Stimulated activated naive CD4-positive, alpha-beta T cell treated with Interleukin-2 at 50 U/mL for 16 hours (primary cell): ENCODE measurements at places on chromosomes 2 and 18.
A peak's percentile ranks its signal among the peaks of the same experiment; 100 is the strongest.

- no peak for DNase-seq
These were observed 31.4 kb downstream of the ATOH8 start for GRCh38 chr2:85785027-85785822.

- no peak for DNase-seq
These were observed 210.9 kb downstream of the NDUFA10 start for GRCh38 chr2:239814116-239814860.

DNA sequence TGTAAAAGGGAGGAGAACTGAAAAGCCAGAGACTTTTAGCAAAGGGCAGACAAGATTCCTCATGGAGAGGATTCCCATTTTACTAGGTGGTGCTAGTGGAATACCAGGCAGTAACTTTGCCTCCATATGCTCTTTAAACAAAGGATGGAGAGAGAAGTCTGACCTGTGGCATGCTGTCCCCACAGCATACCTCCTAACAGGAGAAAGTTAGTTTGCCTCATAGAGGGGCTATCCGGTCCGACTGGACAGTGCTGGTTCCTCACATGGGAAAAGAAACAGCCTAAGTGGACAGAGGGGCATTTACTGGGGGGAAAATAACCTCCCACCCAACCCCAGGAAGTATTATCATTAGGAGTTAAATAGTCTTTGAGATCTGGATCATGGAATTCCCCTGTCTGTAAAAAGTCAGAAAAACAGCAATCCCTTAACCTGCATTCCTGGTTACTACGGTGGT is 31.6 kb upstream of the GMCL1 start:
- no peak for DNase-seq

GRCh38 chr2:49753344-49753985 is 599.1 kb upstream of the FSHR start:
- DNase-seq = no peak

DNA sequence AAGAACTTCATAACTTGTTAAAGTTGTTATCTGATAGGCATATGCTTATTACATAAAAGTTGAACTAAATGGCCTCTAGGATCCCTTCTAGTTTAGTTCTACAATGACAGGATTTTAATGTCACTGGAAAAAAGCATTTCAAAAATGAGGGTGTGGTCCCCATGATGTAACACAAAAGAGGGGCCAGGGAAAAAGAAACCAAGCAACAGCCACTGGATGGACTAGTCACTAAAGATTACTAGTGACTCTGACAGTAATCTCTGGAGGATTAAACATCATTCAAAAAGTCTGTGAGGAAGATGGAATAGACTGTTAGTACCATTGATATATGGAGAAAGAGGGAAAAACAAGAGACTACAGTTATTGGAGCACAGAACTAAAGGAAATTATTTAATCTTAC is 22.6 kb downstream of the SEPTIN10 start:
- DNase-seq = no peak

- no peak for DNase-seq
These were observed 19.6 kb upstream of the SEH1L start for GRCh38 chr18:12928206-12928605.

DNA sequence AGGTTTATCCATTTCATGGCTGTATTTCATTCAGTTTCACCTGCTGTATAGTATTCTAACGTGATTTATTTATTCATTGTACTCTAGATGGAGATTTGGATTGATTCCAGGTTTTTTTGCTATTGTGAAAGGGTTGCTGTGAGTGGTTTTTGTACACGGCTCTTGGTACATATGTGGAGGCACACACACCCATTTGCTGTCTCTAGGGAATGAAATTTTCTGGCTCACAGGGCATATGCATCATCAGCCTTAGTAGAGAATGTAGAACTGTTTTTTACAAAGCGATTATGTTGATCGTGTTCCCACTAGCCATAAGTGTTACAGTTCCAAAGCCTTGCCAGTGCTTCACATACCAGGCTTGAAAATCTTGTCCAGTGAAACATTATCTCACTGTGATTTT is 5.1 kb downstream of the SPTBN1 start:
- no peak for DNase-seq

DNA sequence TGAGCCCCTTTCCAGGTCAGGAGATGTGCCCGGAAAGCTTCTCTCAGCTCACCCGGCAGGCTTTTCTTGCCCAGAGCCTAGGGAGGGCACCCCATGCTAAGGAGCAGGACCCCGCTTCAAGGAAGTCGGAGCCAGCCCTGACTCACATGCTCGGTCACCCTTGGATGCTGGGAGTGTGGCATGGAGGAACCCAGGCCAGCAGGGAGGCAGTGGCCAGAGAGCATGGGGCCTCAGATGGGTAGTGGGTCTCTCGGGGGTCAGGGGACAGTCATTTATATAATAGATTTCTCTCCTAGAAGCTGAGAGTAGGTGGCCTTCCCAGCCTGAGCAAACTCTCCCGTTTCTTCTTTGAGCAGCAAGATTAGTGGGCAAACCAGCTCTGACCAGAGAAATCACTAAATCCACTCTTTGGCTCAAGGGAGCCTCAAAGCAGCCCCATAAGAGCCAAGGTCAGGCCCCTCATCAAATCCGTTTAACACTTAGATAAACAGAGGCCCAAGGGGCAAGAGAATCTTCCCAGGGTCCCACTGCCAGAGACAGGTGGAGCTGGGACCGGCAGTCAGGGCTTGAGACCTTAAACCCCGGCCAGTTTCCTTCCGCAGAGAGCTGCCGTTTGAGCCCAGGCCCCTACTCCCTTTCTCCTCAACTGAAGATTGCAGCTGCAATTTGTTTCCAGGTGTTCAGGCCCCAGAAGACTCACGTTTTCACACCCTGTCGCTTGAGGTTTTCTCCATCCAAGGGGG is 113.1 kb downstream of the CYP26B1 start:
- DNase-seq = no peak

GRCh38 chr2:134320930-134321329 is 67.1 kb downstream of the MGAT5 start:
- peak; percentile 21 for DNase-seq

- DNase-seq = no peak
These were observed 97.7 kb downstream of the SPRED2 start for GRCh38 chr2:65334714-65335113.

GRCh38 chr2:171991027-171991426 is 8.7 kb upstream of the METAP1D start:
- DNase-seq = no peak

DNA sequence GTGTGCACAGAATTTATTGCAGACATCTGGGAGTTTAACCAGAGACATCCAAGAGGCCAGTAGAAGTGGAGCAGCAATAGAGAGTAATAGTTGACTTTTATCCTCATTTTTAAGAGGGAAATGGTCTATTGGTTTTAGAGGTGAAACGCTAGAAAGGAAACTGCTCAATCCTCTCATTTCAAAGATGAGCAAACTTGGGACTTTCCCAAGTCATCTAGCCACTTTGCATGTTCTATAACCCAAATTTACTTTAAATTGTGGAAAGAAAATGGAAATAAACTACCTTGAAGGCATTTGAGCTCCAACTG is 601.7 kb downstream of the ARHGAP15 start:
- no peak for DNase-seq

GRCh38 chr2:218882866-218883366 is 2.3 kb downstream of the WNT10A start:
- DNase-seq = no peak

GRCh38 chr18:54882318-54882717 is 54.0 kb downstream of the RAB27B start:
- no peak for DNase-seq

DNA sequence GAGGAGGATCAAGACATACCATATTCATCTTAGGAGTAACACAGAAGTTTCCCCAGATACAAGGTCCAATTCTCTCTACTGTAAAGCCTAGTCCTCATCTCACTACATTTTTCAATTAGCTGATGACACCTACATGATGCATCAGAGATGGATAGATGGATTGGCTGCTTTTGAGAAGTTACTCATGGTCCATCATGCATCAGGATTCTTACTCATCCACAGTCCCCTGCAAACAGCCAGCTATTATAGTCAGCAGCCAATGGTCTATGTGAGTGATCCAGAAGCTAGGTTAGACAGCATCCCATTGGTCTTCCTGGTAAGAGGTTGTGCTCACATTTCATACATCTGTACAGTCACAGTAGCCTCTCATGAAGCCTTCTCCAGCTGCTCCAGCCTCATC is 154.5 kb upstream of the NRP2 start:
- DNase-seq = no peak

DNA sequence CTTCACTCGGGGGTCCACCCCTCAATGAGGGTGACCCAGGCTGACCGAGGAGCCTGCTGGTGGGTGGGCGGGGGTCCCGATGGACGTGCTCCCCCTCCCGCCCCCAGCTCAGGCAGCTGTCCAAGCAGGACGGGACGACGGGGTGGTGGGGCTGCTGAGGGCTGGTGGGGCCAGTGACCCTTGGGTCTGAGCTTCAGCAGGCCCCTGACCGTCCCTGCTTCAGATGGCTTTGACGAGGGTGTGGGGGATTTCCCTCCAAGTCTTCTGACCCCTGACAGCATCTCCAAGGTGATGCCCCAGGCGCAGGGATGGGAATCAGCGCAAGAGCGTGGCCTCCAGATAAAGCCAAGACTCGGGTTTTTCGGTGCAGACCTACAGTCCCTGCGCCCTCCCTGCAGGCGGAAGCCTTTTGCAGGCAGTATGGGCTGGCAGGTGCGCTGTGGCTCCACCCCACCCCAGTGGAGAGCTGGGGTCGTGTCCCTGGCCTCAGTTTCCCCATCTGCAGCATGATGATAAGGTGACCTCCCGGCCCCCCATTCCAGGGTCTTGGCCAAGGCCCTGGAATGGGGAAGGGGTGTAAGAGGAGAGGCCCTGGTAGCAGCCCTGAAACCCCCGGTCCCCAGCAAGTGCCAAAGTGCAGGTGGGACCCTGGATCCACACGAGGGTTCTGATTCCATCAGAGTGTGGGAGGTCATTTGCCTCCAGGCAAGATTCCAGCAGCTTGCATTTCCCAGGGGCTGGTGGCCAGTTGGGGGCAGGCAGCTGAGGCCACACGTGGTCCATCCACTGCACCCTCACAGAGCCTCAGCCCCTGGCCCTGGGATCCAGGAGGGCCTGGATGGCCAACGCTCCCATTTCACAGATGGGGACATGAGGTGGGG is 8.7 kb downstream of the CROCC2 start:
- no peak for DNase-seq

DNA sequence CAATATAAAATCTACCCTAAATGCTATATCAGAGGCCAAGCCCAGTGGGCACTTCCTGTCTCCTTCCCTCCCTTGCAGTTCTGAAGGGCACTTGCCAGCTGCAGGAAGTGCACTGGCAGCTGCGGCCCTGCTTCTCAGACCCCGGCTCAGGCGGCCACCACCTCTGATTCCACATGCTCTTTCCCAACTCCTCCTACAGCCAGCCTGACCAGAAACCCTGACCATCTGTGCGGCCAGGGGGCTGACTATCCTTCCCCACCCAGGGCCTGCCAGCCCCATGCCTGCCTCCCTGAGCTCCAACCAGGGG is 88.6 kb downstream of the ZBTB7C start:
- DNase-seq = no peak

DNA sequence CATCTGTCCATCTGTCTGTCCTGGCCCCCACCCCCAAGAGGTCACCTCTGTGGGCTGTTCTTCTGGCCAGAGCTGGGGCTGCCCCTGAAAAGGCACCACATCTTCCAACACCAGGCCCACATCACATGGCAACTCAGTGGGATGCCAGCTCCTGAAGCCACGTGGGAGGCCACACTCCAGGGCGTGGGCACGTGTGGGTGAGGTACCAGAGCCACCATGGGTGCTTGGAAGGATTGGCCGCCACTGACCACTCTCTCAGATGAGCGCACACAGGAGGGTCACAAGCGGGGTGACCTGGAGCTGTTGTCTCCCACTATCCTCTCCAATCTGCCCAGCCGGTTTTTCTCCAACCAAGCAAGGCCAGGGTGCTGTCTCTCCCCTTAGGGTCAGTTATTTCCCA is 197.9 kb downstream of the TFCP2L1 start:
- no peak for DNase-seq

DNA sequence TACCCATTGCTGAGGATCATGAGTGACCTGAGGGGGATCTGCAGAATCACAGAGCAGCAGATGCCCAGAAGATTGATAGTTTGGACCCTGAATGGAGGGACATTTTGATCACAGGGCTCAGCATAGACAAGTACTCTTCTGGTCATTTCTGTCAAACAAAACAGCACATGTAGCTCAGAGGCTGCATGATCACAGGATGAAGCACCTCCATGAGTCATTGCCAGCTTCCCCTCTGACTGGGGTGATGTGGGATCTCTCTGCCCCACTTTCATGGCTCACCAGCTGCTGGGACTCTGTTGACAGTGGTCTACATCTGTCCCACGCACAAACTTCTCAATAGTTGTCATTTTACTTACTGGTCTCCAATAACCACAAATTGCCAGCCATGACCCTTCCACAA is 264.1 kb downstream of the RPIA start:
- no peak for DNase-seq

GRCh38 chr2:101843048-101843447 is 145.5 kb downstream of the MAP4K4 start:
- no peak for DNase-seq
